Urothelium cell line (cell line): ENCODE measurements at places on chromosomes 12 and 14.

- DNase-seq, result no peak
These were observed 109.2 kb downstream of the EFCAB11 start for GRCh38 chr14:89845346-89845745.

DNA sequence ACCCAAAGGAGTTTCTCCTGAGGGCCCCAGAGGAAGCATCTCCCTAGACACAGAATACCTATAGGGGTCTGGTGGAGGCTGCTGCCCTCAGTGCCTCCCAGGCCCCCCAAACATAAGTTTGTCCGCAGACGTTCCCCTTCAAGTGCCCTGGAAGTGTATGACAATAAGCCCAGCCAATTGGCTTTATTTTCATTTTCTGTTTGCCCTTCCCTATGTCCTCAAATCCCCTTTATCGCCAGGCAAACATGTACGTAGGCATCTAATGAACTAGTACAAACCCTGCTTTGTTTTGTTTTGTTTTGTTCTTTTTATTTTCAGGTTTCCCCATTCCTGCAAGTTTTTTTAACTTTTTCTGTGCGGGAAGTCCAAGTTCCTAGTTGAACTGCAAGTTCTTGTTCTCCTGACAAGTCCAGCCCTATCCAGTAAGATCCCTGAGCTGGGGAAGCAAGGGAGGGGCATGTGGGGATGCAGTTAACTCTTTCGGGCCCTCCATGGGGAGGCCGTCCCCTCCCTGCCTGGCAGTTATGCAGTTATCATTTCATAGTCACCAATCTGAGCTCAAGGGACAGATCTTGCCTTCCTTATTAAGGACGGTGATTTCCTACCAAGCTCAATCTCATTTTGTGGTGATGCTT lies 141.9 kb downstream of the KCNA5 start:
- DNase-seq, result no peak

DNA sequence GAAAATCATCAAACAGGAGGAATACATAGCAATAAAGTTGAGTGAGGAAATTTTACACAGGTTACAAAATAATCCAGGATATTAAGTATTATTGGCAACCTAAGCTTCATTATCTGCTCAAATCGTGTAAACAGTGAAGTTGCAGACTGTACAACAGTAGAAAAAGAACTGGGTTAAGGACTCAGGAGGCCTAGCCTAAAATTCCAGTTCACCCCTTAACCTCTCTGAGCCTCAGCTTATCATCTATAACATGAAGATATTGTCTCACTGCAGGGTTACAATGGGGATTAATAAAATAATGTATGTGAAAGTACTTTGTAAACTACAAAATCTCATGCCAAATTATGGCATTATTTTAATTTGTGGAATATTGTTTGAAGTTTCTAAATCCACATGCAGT lies 26.0 kb downstream of the DDHD1 start:
- DNase-seq, result no peak

DNA sequence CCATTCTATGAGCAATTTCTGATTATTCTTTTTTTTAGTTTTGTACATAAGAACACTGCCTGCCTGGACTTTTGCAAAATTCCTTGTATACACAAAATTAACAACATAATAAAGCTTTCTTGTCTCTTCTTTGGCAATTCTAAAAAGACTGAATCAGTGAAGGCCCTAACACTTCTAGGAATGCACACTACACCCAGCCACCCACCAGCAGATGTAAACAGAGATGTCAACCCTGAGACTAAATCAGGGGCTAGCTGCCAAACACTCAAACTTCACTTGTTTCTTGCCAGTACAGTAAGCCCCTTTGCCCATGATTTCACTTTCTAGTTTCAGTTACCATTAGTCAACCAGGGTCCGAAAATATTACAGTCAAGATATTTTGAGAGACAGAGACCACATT lies 15.5 kb downstream of the DCAF5 start:
- DNase-seq, result no peak

GRCh38 chr14:105178069-105178867 lies 2.8 kb downstream of the NUDT14 start:
- DNase-seq, result no peak

- DNase-seq, result peak; percentile 64
These were observed 617.2 kb downstream of the MED13L start for GRCh38 chr12:115660211-115660805.

- no peak for DNase-seq
These were observed 48.0 kb upstream of the CCND2 start for GRCh38 chr12:4225571-4225970.

GRCh38 chr14:32298346-32298745 lies 30.8 kb upstream of the AKAP6 start:
- no peak for DNase-seq

GRCh38 chr14:102346645-102347044 lies 16.0 kb downstream of the CINP start:
- no peak for DNase-seq

- no peak for DNase-seq
These were observed 98.3 kb downstream of the CFAP54 start for GRCh38 chr12:96587691-96588090.

DNA sequence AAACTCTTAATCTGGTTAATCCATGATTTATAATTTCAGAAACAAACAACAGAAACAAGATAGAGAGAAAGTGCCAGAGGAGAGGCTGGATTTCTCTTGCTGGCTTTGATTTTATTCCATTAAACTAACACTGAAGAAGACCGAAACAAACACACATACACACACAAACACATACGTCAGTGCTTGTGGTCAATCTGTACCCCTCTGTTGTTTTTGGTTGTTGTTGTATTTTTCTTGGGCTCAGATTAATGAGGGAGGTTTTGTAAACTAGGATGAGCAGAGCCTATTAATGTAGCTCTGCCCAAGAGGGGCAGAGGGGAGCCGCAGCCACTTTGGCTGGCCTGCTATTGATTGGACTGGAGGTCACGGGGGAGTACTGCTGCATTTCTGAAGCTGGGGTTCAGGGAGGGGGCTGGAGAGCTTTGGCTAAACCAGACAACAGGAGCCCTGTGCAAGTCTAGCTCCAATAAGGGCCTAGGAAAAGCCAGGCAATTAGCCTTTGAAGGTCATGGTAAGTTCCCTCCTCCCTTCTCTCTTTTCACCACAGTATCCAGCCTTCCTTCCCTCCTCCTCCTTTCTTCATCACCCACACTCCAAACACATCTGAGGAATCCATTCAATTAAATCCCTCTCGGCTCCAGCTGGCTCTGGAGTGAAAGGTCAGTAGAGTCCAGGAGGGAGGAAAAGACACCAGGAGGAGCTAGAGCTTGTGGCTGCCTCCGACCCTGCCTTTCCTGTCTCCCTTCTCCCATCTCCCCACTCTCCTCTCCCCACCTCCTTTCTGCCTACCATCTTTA lies 344.1 kb upstream of the LMO3 start:
- no peak for DNase-seq

DNA sequence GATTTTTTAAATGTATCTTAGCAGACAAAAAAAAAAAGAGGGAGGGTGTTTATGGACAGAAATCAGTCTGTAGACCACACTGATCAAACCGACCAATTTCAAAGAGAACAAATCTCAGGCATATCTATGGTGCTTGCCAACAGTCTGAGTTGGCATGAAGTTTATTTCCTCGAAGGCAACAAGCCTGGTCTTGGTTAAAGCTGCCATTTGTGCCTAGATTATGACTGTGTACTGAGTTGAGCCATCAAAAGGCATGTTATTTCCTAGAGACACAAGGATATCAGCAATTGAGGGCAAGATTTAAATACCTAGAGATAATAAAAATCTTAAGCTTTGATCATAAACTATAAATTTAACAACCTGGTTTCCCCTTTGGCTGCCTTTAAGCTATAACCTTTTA lies 119.2 kb downstream of the SLC2A13 start:
- no peak for DNase-seq

DNA sequence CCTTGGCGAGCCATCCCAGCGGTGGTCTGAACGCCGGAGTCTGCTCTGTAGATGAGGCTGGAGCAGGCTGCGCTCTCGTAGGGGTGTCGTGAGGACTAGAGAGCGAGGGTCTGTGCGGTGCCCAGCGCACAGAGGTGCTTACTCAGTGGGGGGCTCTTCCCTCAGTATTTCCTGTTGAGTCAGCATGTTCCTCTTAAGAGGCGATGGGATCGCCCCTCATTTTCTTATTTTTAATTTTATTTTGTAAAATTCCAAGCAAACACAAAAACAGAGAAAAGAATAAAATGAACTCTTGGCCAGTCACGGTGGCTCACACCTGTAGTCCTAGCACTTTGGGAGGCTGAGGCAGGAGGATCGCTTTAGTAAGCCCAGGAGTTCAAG lies 40.8 kb upstream of the BCL7A start:
- no peak for DNase-seq

DNA sequence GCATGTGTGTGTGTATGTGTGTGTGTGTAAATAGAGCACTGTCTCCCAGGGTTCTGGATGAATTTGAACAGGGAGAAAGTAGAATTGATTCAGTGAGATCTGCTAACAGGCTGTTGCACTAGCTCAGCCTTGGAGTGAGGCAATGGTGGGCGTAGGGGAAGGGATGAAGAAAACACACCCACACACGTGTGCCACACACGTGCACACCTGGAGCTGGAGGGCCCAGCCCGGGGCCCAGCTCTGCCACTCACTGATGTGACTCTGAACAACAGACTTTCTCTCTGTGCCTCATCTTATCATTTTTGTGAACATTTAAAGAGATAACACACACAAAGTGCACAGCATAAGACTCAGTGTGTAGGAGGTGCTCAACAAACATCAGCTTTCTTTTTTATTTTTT lies 4.2 kb downstream of the ACACB start:
- DNase-seq, result no peak

- peak; percentile 43 for DNase-seq
These were observed 4.0 kb upstream of the NAA25 start for GRCh38 chr12:112112409-112113133.

GRCh38 chr14:54893151-54893760 lies 9.4 kb downstream of the GCH1 start:
- DNase-seq, result peak; percentile 79
